Caco-2 (cell line): ENCODE measurements at places on chromosomes 5 and 9. TPM values are rescaled to one million over a fixed set of nuclear protein-coding genes. Genes with fewer than 3 reads are reported as not detected.

CFAP77 gene
- total RNA-seq, result not detected in 2 replicates

DNA sequence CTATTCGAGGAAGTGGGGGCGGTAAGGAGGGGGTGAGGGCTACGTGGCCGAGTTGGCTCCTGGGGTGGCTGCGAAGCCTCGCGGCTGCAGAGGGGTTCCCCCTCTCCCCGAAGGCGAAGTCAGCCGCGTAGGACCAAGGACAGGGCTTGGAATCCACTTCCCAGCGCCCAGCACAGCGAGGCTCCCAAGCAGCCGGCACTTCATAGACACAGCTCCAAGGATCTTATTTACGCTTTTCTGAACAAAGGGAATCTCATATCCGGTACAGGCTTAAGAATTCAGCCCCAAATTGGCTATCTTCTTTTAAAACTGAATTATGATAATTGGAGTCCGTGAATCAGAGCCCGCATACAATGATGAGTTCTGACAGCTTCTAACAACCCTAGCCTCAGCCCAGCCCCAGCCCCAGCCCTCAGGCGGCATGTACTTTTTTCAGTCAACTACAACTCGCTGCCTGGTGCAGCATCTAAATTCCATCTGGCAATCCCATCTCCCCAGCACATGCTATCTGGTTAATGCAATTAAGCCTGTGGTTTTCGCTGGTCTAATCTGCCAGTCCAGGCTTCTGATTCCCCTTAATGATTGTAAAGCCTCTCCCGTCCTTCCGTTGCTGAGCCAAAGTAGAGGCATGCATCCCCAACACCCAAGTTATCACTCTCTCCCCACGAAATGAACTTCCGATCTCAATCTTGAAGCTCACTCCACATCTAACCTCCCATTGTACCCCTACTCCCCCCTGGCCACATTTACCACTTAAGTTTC lies 1.0 kb downstream of the ELAVL2 start:
- no peak for DNase-seq

- no peak for DNase-seq
Measured at GRCh38 chr5:1687301-1687970, 112.2 kb downstream of the MRPL36 start.

KIF20A gene
- total RNA-seq, result 83.7 and 84.9 TPM in 2 replicates

- no peak for DNase-seq
Measured at GRCh38 chr5:71910741-71911140, 191.7 kb downstream of the CARTPT start.

LCN15 gene
- total RNA-seq, result not detected in 2 replicates

- no peak for DNase-seq
Measured at GRCh38 chr5:176533390-176533789, 3.8 kb downstream of the RNF44 start.

- DNase-seq, result no peak
Measured at GRCh38 chr9:134917431-134918373, at the start of gene FCN1. TSS of gene FCN1 (minus strand) at chr9:134917912. CDS start at chr9:134917871, 41 bp downstream.

FAM221B gene
- total RNA-seq, result not detected in 2 replicates

GRCh38 chr5:176540476-176540899 lies 3.3 kb upstream of the RNF44 start:
- no peak for DNase-seq

PROB1 gene
- total RNA-seq, result 2.7 and 2.9 TPM in 2 replicates

NEUROG1 gene
- not detected in 2 replicates for total RNA-seq

PCDHGC4 gene
- 0.28 and 0.39 TPM in 2 replicates for total RNA-seq

GRCh38 chr9:82553654-82554366 lies 509.1 kb downstream of the RASEF start:
- DNase-seq, result no peak

DNA sequence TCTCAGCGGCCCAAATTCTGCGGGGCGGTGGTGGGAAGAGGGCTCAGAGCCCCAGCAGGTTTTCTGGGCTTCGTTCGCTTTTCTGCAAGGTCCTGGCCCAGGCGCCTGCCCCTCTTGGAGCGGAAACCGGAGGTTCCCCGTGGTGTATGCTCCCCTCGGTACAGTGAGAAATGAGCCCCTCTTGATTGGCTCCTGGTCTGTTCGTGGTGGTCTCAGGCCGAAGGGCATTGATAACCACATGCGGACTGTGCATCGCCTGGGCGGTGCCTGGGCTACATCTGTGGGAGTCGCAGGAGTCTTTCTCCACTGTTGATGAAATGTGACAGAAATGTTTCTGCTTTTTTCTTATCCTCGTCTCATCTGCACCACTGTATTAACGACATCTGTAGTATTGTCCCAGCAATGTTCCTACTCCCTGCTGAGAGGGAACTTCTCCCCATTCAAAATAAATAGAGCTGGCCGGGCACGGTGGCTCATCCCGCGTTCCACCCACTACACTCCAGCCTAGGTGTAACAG lies 682 bp downstream of the MAN1B1 start:
- no peak for DNase-seq

WNT8A gene
- total RNA-seq, result not detected in 2 replicates

GRCh38 chr5:173733831-173734501 lies 117.5 kb upstream of the BOD1 start:
- DNase-seq, result no peak

SCGB3A1 gene
- total RNA-seq, result not detected in 2 replicates

- no peak for DNase-seq
Measured at GRCh38 chr5:16482891-16483290, 17.3 kb upstream of the ZNF622 start.

- DNase-seq, result no peak
Measured at GRCh38 chr9:112439825-112440224, 46.8 kb upstream of the KIAA1958 start.

DNA sequence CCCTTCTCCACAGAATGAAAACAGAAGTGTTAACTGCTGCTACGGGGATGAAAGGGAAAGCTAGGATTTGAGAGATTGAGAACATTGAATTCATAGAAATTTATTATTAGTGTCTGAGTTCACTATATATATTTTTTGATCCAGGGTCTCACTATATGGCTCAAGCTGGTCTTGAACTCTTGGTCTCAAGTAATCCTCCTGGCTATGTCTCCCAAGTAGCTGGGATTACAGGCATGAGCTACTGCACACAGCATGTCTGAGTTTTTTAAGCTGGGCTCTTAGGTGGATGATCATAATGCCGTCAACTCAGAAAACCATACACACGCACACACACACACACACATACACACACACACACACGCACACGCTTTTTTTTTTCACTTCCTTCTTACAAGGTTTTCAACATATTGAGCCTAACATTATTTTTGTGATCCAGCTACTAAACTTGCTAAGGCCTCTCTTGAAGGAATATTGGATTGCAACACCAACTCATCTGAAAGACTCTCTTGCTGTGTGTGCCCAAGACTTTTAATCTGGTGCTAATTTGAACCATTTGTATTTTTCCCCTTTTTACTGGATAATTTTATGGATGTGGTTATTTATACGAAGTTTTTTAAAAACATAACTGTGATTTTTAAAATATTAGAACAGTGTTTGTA lies 1045.4 kb downstream of the DTWD2 start:
- no peak for DNase-seq

DNA sequence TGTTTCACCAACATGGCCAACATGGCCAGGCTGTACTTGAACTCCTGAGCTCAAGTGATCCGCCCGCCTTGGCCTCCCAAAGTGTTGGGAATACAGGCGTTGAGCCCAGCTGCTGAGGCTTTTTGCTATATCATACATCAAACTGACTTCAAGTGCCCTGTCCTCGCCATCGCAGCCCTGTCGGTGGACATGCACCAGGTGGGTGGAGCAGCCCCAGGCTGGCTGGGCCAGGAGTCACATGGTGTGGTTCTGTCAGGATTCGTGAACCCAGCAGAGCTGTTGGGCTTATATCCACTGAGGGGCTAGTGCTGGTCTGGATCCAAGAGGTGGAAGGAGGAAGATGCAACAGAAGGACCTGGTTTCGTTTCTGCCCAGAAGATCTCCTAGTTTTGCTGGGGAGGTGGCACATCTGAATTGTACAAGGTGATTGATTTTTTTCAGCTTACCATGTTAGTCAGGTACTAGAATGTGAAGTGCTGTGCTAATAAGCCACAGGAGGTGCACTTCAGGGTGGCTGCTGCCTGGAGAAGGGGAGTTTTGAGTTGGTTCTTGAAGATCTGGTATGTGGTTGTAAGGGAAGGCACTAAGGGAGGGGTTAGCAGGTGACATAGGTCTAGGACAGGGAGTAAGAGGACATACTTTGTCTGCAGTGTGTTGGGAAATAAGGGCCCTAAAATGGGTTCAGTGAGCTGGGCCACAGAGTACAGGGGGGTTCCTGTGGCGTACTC lies 16.1 kb downstream of the PCBD2 start:
- no peak for DNase-seq

DNA sequence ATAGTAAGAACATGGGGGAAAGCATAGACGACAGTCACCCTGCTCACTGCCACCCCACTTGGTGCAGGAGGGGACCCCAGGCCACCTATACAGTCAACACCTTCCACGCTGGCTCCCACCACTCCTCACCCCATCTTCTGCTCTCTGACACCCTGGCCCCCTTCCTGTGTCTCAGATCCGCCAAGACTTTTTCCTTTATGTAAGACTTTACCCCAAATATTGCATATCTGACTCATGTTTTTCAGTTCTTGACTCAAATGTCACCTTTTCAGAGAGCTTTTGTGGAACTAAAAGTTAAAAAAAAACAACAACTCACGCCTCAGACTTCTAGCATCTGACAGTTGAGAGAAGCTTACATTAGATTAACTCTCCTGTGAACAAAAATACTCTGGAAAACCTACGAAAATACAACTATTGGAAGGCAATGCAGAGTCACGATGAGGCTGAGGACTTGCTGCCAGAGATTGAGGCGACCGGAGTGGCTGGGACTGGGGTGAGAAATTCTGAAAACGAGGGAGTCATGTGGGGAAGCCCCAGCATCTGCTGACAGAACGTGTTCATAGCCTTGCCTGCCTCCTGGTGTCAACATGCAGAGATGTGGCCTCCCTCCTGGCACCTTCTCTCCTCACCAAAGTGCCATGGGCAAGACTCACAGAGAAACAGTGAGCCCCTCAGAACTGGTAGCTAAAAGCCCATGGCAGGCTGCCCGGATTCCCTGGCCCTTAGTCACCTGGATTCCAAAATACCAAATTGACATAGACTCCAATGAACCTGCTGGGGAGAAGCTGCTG lies 22.4 kb upstream of the FCN2 start:
- DNase-seq, result no peak

- DNase-seq, result no peak
Measured at GRCh38 chr9:125988479-125989050, 241.4 kb downstream of the PBX3 start.

PCDHGB3 gene
- 0.54 and 0.60 TPM in 2 replicates for total RNA-seq

DNA sequence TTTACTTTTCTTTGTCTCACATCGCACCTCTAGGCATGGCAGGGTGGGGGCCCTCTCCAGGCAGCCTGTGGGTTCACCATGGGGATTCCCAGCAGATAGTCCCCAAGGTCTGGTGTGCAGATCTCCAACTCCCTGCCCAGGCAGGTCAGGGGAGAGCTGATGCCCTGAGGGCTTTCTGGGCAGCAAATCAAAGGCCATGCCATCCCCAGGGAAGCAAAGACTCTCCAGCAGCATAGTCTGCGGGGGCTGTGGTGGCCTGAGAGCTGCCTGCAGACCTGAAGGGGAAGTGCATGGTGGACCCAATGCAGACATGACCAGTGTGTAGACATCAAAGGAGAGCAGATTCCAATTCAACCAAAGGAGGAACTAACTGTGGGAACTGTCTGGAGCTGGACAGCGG lies 7.7 kb downstream of the NEURL1B start:
- DNase-seq, result no peak

DNA sequence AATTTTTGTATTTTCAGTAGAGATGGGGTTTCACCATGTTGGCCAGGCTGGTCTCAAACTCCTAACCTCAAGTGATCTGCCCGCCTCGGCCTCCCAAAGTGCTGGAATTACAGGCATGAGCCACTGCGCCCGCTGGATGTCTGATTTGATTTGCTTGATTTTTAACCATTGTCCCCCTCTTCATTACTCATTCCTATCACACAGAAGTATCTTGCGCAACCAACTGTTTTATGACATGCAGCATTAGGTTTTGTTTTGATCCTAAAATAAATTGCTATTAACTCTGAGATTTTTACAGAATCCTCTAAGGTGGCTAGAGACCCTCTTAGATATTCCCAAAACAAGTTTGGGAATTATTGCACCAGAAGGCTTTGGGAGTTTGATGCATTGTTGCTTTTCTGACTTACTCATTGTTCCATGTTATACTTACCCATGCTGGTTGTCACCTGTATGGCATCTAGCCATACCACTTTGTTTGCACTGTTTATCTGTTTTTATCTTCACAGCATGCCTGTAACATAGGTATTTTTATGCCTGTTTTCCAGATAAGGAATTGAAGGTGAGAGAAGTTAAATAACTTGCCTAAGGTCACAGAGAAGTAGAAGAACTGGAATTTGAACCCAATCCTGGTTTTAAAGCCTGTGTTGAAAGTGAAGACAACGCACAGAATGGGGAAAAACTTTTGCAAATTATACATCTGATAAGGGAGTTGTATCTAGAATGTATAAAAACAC lies 35.9 kb upstream of the PWWP2A start:
- peak; percentile 46 for DNase-seq

DNA sequence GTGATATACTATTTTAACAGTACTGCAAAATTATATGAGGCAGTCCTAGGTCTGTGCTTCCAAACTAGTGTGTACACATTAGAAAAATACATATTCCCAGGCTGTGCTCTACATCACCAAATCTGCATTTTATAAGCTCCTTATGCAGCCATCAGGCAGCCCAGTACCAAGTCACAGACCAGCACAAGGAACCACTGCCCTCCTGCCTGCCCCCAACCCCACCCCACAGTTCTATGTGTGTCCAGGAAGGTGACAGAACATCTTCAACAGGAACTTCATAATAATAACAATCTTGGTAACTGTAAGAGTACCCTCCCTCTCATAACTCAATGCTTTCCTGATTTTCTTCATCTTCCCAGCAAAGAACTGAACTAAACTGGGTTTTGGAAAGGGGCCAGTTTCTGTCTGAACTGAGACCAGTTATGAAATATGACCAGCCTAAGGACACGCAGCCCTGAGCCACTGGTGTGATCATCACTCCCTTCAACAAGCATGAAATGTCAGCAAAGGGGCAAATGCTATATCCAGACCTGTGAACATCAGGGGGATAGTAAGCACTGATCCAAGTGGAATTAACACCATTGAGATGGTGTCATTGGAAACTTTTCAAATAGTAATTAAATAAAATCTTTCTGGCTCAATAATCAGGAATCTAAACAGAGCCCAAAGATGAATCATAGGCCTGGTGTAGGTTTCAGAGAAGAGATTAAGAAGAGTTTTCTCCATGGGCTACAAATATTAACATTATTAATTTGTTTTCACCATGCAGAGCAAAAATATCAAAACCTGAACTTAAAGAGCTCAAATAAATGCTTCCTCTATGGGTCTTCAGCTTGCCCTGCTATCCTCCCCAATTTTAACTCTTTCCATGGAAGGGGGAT lies 82.1 kb downstream of the DPYSL3 start:
- DNase-seq, result no peak

GRCh38 chr5:154811239-154811638 lies 39.2 kb downstream of the FAXDC2 start:
- peak; percentile 12 for DNase-seq

DNA sequence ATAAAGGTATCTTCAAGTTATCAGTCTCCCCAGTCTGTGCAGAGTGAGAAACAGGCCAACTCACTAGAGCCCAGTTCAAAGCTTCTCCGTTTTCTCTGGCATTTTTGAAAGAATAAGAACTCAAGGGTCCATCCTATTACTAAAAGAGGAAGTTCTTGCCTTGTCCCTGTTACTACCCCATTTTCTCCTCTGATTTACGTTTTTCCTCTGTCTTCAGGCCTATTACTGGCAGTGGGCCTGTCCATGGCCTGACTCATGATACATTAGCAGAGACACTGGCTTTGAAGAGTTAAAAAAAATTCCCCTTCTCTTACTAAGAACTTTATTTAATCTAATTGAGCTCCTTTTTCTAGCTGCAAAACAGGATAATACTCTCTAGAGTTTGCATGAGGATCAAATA lies 624.0 kb upstream of the KLF4 start:
- no peak for DNase-seq

GRCh38 chr9:135076143-135076875 lies 11.2 kb upstream of the OLFM1 start:
- no peak for DNase-seq
